Heart right ventricle (tissue), 16 donors: ENCODE measurements at places on chromosomes 7 and 10. TPM values are rescaled to one million over a fixed set of nuclear protein-coding genes. Genes with fewer than 3 reads are reported as not detected.

- DNase-seq, result no peak
These were observed 2.5 kb upstream of the BAMBI start for GRCh38 chr10:28674782-28675181.

AKR1C1 gene
- total RNA-seq, result 9.4 TPM

DNA sequence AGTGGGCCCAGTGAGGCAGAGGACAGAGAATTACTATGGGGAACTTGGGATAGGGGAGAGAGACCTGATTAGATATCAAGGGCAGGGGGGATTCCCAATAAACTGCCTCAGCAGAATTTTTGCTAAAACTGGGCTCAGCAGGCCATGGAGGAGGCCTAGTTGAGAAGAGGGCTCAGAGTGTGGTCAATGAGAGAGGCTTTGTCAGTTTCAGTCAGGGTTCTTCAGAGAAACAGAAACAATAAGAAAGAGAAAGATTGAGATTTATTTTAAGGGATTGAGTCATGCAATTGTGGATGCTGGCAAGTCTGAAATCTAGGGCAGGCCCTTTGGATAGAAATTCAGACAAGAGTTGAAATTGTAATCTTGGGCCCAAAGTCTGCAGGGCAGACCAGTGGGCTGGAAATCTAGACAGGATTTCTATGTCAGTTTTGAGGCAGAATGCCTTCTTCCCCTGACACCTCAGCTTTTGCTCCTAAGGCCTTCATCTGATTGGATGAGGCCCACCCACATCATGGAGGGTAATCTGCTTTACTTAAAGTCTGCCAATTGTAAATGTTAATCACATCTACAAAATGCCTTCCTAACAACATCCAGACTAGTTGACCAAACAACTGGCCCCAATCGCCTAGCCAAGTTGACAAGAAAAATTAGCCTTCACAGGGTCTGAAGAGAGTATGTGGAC, 33.5 kb upstream of the CCSER2 start:
- DNase-seq, result no peak

DNA sequence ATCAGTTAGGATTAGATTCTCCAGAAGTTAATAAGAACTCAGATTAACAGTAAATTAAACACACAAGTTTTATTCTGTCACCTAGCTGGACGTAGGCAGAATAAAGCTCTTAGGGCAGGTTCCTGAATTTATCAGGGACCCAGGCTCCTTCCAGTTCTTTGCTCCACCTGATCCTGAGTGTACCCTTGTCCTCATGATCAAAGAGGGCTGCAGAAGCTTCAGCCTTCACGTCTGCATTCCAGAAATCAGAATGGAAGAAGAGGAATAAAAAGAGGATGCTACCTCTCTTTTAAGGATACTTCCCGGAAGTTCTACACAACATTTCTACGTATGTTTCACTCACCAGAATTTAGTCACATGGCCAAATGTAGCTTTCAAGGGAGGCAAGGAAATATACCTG, 1.7 kb upstream of the GSAP start:
- DNase-seq, result no peak

KIAA1549 gene
- 1.6 TPM for total RNA-seq

GRCh38 chr10:48805411-48805810, 120.7 kb downstream of the WDFY4 start:
- no peak for DNase-seq

GRCh38 chr7:101814081-101814990, 3.1 kb upstream of the CUX1 start:
- peak; percentile 67 for DNase-seq

GRCh38 chr10:107653832-107654287, 489.4 kb upstream of the SORCS1 start:
- DNase-seq, result peak; percentile 9

PON1 gene
- not detected for total RNA-seq

PLAU gene
- total RNA-seq, result 4.4 TPM

GRCh38 chr7:42468471-42468870, 231.5 kb upstream of the GLI3 start:
- DNase-seq, result no peak
